ENCODE measurements at places on chromosomes 6 and 20.

DNA sequence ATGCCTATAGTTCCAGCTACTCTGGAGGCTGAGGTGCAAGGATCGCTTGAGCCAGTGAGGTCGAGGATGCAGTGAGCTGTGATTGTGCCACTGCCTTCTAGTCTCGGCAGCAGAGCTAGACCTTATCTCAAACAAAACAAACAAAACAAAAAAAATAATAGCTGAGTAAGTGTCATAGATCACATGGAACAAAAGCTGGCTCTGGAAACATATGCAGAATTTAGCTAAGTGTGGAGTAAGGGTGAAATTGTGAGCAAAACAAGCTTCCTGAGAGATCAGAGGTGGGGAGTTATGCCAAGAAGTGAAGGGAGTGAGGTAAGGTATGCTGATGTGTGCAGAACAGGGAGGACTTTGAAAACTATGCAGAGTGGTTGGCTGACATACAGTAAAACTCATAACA lies 18.7 kb downstream of the SGK1 start:
- DNase-seq = no peak

DNA sequence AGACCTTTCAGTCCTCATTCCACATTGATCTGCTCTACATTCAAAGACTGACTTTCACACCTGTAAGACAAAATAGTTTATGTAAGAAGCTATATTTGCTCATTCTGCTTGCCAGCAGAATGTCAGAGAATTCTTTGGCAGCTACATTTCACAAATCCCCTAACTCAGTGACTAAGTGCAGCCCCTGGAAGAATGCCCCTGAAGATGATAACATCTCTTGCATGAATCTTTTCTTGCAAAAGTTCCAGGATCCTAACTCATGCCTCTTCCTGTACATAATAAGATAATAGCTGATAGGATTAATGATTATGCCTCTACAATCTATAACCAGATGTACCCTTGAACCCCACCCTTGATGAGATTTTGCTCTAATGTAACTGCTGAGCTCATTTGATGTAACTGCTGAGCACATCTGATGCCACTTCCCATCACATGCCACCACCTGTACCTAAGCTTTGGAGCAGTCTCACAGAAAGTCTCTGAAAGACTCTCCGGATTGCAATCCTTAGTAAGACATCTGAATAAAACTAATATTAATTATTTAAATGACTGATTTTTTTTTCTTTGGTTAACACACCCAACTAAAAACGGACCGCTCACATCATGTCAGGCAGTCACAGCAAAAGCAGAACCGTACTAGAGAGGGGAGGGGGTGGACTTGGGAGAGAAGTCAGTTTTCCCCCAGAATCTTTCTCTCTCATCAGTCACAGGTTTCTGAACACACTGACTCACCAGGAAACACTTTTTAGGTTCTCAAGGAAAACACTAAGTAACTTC lies 684 bp upstream of the DNAH8 start:
- no peak for DNase-seq

- no peak for DNase-seq
Observed at GRCh38 chr20:59069026-59069425, 26.4 kb upstream of the PRELID3B start.

GRCh38 chr6:13262302-13263230 lies 65.8 kb downstream of the TBC1D7 start:
- DNase-seq = no peak

GRCh38 chr6:21200134-21200870 lies 393.2 kb upstream of the SOX4 start:
- DNase-seq = peak; percentile 26

- peak; percentile 84 for DNase-seq
Observed at GRCh38 chr6:136962661-136963060, 40.6 kb downstream of the SLC35D3 start.

DNA sequence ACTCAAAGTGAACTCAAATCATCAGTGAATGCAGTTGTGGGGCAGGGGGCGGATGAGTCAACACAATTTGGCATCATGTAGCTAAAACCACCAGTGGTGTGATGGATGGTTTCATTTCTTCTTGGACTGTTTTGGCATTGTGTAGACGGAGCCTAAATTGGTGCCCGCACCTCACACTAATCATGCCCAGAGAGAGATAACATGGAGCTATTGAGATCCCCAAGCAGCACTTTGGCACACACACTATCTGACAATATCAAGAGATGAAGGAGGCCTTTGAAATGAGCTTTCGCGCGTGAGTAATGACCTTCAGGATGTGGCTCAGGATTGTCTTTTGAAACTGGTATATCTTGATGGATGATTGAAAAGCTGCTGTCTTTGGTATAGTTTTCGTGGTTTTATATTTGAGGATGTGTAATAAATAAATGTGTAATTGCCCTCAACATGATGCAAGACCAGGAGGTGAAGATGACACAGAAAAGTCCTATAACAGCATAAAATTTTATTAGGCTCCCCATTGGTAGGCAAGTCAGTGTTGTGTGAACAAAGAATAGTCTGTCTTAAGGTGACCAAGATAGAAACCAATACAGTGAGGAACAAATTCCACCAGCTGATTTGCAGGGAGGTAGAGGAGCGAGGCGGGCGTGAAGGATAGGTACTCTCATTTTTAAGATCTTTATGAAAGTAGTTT lies 174.2 kb downstream of the TSHZ2 start:
- DNase-seq = no peak

DNA sequence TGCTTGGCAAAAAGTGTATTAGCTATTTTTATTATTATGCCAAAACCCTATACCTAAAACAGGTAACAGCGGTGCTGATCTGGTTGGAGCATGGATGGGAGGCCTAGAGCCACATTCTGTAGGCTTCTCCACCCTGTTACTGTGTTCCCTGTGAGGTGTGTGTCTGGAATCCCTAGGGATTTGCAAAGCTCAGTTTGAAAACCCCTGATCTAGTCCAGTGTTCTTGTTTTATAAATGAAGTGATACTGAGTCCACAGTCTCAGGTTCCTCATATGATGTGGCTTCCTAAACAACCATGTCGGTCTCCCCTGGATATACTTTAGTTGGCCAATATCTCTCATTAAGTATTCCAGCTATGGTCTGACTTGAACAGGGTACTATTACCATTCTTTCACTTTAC lies 16.3 kb downstream of the ACSS2 start:
- no peak for DNase-seq

GRCh38 chr20:11469795-11470435 lies 447.8 kb upstream of the BTBD3 start:
- no peak for DNase-seq

GRCh38 chr20:41408986-41409385 lies 42.4 kb upstream of the EMILIN3 start:
- peak; percentile 25 for DNase-seq

DNA sequence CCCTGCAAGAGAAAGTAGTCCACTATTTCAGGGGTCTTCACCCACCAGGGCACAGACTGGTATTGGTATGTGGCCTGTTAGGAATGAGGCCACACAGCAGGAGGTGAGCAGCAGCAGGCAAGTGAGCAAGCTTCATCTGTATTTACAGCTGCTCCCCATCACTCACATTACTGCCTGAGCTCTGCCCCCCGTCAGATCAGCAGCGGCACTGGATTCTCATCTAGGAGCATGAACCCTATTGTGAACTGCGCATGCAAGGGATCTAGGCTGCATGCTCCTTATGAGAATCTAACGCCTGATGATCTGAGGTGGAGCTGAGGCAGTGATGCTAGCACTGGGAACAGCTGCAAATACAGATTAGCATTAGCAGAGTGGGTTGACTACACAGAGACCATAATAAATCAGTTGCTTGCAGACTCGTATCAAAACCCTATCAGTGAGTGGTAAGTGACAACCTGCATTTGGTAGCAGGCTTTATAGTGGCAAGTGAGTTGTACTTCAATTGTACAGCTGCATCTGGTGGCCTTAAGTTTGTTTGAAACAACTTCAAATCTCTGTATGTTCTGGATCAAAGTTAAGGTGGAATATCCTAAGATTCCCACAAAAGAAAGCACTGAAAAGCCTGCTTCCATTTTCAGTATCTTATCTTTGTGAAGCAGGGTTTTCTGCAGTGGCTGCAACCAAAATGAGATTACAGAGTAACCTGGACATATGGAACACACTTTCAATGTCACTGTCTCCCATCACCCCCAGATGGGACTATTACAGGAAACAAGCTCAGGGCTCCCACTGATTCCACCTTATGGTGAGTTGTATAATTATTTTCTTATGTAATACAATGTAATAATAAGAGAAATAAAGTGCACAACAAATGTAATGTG lies 12.8 kb downstream of the C6orf141 start:
- DNase-seq = no peak

- no peak for DNase-seq
Observed at GRCh38 chr20:52179331-52180179, 12.0 kb downstream of the ZFP64 start.

DNA sequence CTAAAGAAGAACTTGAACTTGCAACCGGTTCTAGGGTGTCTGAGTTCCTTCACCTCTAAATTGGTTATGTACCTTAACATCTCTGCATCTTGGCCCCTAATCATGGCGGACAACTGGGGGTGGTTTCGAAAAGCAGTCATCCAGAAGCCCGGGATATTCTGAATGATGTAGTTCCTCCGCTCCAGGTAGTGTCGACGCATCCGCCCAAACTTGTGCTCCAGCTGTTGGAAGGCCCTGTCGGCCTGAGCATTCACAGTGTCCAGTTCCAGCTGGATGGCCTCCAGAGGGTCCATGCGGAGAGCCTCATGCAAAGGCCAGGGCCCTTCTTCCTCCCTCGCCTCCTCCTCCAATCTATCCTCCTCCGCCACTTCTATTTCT lies 887 bp downstream of the TSPYL1 start:
- DNase-seq = peak; percentile 97

DNA sequence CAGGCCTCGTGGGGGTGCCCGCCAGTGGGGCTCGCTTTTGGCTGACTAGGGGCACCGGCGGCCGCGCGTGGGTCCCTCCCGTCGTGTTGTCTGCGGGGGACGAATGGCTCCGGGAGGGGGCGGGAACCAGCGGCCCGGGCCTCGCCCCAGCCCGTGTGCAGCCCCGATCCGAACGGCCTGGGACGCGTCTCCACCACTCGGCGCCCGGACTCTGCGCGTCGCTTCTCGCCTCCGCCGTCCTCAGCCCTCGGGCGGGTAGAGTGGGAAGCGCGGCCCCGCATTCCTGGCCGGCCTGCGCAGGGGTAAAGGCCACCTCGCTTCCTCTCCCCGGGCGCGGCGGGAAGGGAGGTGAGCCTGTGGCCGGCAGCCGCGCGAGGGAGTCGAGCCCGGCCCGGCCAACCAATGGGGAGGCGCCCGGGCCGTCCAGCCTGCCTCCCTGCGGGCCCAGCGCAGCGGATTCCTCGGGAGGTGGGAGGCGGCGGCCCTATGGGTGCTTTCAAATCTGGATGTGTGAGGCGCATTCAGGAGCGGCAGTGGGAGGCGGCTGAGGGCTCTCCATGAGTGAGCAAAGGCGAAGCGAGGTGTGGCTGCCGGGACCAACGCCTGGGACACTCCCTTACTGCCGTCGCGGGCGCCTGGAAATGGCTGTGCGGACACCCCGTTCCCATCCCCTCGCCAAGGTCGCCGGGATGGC lies 1.1 kb upstream of the ZBTB46 start:
- DNase-seq = no peak

DNA sequence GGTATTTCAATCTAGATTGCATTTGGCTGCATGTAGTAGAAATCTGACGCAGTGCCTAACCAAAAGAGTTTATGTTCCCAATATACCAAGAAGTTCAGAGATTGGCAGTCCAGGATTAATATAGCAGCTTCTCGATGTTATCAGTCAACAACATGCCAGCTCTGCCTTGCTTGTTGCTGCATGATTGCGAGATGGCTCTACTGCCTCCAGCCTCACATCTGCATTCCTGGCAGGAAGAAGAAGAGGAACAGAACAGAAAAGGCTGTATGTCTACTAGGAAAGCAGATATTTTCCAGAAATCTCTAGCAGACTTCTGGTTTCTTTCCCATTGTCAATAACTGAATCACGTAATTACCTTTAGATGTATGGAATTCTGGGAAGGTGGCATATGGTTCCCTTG lies 60.8 kb downstream of the SLC35D3 start:
- no peak for DNase-seq

DNA sequence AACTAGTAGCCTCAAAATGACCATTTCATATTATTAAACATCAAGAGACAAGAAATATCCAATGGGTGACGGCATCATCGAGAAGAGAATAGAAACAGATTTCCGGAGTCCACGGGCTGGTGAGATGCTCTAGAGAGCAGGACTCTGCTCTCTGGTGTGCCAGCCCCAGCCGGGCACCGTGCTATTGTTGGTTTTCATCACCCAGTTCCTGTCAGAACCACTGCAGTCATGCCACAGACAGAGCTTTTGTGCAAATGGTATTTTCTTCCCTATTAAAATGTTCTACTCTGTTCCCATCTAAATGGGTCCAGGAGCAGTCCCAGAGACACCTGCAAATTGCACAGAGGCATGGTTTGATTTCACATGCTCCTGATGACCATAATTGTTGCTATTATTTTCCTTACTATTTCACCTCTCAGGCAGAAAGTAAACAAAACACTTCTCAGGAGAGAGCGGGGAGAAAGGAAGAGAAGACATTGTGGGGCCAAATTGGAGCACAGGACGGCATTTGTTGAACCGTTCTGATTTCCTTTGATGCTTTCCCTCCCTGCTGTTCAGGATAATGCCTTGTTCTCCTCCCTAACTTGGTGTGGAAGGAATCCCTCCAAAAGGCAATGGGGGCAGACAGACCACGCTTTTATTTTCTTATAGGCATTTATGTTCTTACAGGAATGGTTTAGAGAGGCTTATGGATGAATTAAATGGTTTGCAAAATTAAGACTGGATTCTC lies 11.4 kb upstream of the RAMACL start:
- no peak for DNase-seq

DNA sequence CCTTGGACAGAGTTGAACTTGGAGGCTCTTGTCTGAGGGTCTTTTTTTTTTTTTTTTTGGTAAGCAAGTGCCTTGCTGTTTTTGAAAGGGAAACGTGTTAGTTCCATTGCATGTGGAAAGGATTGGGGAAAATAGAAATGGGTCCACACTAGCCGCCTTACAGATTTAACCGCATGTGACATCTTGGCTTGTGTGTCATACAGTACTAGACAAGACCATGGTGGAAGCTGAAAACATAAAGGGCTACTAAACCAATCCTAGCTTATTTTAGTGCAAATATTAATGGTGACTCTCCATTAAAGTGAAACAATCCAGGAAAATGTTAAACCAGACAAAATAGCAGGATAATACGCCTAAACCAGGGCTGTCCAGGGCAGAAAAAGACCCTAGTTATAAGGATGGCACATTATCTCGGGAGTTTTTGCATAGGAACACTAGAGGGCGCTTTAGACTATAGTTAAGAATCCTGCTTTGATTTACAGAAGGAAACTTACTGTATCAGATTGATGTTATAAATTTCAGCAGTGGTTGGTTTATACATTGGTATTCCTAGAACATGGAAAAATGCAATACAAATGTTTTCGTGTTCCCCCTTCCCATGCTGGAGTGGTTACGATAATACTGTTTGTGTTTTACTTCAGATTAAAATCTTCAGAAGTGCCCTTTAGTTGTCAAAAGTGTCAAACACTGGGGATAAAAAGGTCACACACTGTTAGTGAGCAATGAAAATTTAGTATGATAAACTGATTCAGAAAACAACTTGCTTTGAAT lies 59.8 kb upstream of the DEK start:
- peak; percentile 70 for DNase-seq

Measured in NCI-H2029 (cell line).